Mesenteric fat pad (tissue), 1 donor: ENCODE measurements at places on chromosomes 11 and 22. TPM values are rescaled to one million over a fixed set of nuclear protein-coding genes. Genes with fewer than 3 reads are reported as not detected.

RIBC2 gene
- total RNA-seq: not detected

GRCh38 chr11:127552446-127552845 lies 551.9 kb upstream of the KIRREL3 start:
- DNase-seq: no peak

- DNase-seq: no peak
Measured at GRCh38 chr11:91164452-91164822, 941.6 kb upstream of the CHORDC1 start.

HNRNPUL2 gene
- total RNA-seq: 37.7 TPM

GRCh38 chr11:111225881-111226280 lies 19.6 kb upstream of the POU2AF2 start:
- no peak for DNase-seq

DNA sequence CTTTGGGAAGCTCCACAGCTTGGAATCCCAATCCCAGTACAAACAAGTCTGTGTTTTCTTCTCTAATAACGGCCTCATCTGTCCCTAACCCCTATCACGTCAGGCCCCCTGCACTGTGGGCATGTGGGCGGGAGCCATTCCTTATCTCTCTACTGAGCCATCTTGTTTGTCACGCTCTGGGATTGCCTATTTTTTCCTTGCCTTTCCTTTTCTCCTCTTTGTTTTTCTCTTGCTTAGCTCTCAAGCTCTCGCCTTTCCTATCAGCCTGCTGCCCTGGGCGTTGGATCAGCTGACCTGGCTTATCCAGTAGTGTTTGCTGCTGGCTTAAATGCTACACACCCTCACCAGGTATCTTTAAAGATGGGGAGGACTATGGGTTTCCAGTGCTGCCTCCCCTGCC lies 35.8 kb downstream of the ARHGAP1 start:
- no peak for DNase-seq
